ENCODE measurements at places on chromosomes 2 and 18.

DNA sequence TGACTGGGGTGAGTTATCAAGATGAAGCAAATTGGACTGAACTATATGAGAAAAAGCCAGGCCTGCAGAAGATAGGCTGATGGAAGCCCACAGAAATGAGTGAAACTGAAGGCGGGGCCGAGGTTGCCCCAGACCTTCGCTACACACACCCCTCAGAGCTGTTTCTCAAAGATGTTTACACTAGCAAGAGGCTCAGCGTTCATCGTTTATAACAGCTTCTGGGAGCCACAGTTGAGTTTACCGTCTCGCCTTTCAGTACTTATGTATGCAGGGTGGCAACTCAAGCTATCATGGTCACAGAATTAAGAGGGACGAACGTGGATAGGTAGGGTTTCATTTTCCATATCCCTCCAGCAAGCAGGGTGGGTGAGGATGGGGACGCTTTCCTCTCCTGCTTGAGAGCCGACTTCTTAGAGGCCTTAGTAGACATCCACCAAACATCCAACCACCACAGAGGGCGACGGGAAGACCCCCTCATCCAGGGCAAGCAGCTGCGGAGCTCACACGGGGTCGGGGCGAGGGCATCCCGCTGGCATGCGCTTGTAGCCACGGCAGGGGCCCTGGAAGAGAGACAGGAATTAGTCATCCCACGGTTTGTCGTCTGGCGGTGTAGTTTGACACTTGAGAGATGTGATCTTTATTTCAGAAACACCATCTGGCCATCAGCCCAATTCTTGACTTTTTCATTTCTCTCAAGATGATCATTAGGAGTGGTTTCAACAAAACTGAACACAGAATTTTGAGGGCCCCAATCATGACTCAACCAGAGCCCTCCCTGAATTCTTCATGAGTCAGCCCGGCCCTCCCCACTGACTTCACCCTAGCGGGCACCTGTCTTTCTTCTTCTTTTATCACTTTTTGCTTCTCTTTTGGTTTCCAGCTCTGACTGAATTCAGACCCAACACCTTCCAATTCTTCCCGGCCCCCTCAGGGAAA lies 109.1 kb upstream of the CTDP1 start:
- DNase-seq, result no peak

GRCh38 chr2:198490748-198491147 lies 686.4 kb downstream of the PLCL1 start:
- no peak for DNase-seq

GRCh38 chr18:33596178-33596854 lies 18.3 kb downstream of the ASXL3 start:
- DNase-seq, result peak; percentile 36

- DNase-seq, result peak; percentile 25
Observed at GRCh38 chr2:196954001-196954400, 27.5 kb upstream of the PGAP1 start.

- DNase-seq, result no peak
Observed at GRCh38 chr2:134402410-134402809, 148.5 kb downstream of the MGAT5 start.

GRCh38 chr18:68925268-68925667 lies 127.4 kb downstream of the CCDC102B start:
- DNase-seq, result no peak

GRCh38 chr2:203451011-203451410 lies 84.1 kb downstream of the RAPH1 start:
- DNase-seq, result no peak

DNA sequence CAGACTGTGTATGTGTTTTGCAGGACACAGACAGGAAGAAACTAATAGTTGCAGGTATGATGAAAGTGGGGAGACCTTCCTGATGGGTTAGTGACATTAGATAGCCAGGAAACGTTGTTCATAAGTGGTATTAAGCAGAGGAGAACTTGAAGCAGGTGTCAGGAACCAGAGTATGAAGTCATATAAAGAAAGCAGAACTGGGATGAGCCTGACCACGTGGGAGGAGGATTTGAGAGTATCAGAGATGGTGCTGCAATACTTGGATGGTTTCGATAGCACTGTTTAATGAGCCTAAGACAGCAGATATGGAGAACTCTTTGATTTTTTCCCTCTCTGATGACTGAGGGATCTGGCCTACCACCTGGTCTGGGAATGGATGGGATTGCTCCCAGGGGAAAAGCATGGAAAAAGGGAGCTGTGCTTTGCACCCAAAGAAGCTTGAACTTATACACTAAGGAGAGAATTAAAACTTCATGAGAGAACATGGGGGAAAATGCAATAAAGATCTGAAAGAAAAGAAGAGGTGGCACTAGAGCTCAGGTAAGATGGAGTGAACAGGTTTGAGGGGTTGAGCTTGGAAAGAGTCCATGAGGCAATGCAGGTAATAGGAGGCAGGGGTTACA lies 226.0 kb upstream of the LRRTM1 start:
- DNase-seq, result no peak

DNA sequence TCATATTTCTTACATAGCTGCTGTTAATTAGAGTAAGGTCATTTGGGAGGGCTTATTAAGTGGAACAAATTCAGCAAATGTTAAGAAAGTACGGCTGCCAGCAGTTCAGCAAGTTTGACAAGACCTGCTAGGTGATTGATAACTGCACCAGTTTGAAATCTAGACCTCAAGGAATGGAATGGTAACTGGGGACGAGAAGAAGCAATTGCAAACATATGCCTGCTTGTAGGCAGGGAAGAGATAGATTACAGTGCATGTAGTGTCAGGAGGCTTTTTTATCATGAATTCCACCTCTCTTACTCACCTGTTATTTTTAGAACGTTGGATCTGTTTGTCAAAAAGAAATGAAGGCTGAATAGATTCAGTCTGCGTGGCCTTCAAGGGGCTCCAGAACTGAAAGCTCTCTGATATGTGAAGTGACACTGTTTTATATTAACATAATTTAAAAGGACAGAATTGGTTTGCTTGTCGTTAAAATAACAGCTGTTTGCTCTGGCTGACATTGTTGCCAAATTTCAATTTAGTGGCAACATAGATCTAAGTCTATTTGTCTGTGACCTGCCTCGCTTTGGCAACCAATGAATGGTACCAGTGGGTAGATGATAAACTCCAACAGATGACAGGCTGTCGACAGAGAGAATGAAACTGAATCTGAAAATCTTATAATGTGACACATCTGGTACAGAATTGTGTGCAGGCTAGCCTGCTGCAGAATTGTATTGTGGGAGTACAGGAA lies 199.3 kb downstream of the ZNF407 start:
- DNase-seq, result no peak
